ENCODE measurements at places on chromosomes 3 and 15.

- peak; percentile 86 for DNase-seq
These were observed 175.4 kb downstream of the MBNL1 start for GRCh38 chr3:152444029-152444641.

GRCh38 chr15:70097063-70097320, 725 bp downstream of the TLE3 start:
- no peak for DNase-seq

GRCh38 chr3:112362221-112362620, 29.3 kb downstream of the CD200 start:
- DNase-seq = no peak

GRCh38 chr15:80572337-80572736, 122.8 kb upstream of the ABHD17C start:
- DNase-seq = no peak

DNA sequence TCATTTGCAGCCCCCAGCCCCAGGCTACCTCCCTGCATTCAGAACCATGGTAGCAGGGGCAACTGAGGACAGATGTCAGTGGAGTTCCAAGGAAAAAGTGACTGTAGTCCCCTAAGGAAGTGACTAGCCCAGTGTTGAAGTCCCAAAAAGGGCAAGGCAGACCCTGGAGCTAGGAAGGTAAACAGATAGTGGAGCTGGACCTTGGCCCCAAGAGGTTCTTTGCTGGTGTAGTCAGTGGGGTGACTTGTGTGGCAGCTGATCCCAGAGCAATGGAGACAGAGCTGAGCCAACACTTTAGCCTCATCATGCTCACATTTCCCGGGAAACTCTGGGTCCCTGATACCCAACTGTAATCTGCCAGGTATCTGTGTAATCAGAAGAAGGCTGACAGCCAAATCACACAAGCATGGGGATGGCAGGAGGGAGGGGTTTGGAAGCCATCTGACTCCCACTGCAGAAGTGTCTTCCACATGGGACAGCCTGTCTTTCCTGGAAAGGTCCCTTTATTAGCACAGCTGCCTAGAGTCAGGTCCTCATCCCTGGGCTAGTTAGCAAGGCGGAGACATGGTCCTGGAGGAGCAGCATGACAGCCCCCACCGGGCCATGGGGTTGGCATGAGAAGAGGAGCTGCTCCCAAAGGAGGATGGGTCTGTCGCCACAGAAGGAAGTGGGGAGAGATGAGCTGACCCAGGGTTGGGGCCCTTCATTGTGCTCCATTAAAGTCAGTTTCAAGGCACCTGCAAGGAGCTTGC, 39.8 kb downstream of the PXYLP1 start:
- DNase-seq = no peak

DNA sequence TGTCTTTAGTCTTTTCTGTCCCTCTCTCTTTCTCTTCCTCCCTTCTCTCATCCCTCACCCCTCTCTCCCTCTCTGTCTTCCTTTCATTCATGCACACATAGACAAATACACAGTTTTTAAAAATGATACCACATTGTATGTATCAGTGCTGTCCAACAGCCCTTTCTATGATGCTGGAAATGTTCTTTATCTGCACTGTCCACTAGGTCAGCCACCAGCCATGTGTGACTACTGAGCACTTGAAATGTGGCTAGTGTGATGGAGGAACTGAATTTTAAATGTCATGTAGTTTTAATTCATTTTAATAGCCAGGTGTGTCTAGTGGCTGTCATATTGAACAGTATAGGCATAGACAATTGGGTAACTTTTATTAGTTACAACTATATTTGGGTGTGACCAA, 34.9 kb downstream of the COL6A5 start:
- DNase-seq = no peak

DNA sequence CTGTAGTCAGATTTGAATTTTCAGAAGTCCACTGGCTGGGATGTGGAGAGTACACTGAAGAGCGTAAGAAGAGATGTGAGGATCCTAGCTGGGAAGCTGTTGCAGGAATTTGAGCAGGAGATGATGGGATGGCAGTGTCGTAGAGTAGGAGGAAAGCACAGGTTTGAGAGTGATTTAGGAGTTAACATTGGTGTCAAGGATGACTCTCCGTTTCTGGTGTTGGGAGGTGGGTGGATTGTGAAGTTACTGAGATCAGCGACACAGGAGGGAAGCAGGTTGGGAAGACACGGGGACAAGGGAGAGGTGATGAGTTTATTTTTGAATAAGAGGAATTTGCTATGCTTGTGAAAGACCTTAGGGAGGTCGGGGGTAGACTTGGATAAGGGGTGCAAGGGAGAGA, 434.2 kb upstream of the TPM1 start:
- no peak for DNase-seq

GRCh38 chr3:154967090-154967489, 113.0 kb upstream of the MME start:
- no peak for DNase-seq

DNA sequence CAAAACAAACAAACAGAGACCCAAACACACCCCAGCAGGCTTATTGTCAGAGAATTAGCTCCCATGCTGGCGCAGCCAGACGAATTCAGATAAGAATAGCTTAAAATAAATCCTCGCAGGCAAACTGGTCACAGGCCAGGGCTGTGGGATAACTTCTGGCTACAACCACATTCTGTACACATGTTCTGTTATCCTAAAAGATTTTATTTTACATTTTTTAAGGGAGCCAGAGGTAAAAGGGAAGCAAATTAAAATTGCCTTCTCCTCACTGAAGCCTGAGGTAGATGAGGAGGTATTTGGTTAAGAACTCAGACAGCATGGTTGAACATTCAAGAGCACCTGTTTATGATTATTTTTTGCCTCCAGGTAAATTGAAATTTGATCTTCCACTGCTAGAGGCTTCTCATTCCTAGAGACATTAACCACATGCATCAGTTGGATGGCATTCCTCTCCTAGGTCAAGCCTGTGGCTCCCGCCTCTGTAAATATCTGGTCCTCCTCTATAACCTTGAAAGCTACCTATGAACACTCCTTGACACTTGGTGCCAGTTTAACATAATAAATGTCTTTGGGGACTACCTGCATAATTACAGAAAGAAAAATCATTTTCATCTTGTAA, 190.3 kb downstream of the SATB1 start:
- peak; percentile 25 for DNase-seq

GRCh38 chr3:129412542-129413198, 15.8 kb downstream of the EFCAB12 start:
- peak; percentile 59 for DNase-seq

- DNase-seq = peak; percentile 16
These were observed 99.1 kb downstream of the UBE2E2 start for GRCh38 chr3:23302271-23302670.

DNA sequence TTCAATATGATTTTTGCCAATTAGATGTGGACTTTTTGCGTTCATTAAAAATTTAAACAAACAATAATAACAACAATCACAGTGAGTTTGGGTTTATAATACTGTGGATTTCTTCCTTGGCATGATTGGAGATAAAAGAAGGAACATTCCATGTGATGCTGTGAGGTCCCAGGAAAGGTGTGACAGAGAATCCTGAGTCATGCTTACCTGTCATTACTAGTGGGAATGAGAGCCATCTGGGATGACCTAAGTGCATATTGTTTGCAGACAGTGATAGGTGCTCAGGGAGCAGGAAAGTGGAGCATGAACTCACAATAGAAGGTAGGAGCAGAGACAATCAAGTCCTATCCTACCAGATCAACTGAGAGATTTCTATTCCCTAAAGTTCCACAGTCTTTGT, 766.5 kb upstream of the CFAP20DC start:
- no peak for DNase-seq

DNA sequence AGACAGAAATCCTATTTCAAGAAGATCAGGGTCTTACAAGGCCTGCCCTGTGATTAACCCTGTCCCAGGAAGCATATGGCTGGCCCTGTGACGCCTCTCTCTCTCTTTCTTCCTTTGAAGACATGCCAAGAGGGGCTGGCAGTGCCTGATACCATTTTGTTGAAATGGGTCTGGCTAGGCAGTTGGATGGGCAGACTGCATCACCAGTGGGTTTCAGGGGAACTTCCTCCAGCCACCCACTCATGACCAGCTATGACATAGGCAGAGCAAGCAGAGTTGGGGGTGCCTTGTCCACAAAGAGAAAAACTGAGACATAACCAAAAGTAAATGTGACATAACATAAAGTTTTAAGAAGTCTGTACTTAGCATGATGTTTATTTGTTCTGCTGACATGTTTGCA, 31.4 kb upstream of the MANF start:
- peak; percentile 63 for DNase-seq

- peak; percentile 32 for DNase-seq
These were observed 187.9 kb downstream of the NFKBIZ start for GRCh38 chr3:102037209-102037608.

GRCh38 chr3:12998648-12999047, 74.6 kb downstream of the IQSEC1 start:
- no peak for DNase-seq

DNA sequence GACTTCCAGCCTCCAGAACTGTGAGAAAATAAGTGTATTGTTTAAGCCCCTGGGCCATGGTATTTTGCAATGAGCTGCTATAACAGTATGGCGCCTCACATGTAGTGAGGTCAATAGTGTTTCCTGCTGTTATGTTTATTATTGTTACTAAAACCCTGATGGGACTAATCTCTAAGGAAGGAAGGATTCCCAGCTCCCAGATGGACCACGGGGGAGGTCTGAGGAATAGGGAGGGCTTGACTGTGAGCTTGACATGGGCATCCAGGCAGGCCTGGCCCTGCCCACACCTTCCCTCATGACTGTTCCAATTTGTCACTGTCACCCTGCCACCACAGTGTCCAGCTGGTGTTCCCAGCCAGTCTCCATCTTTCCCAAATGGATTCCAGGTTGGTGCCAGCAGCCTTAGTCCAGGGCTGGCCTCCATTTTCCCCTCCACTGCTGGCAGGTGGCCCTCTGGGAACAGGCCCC, 14.5 kb upstream of the SLC41A3 start:
- DNase-seq = peak; percentile 11

- no peak for DNase-seq
These were observed 753 bp upstream of the MYO5A start for GRCh38 chr15:52529341-52529924.

DNA sequence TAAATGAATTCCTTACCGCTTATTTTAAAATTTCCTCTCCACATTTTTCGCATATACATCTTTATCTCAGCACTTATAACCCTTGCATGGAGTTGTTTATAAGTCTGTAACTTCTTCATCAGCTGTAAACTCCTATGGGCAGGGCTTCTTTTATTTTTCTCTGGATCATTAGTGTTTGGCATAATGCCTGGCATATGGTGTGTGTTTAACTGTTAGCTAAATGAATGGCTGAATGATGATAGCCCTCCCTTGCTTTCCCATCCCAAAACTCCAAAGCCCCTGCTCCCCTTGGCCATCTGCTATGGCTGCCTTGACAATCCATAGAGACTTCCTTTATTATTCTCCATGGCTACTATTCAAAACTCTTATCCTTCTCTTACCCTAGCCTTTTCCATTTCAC, 48.1 kb upstream of the SEMA6D start:
- no peak for DNase-seq

Measured in cardiac fibroblast (primary cell).